ENCODE measurements at places on chromosomes 2 and 18.

GRCh38 chr2:235502336-235502735 lies 8.5 kb downstream of the AGAP1 start:
- no peak for DNase-seq

DNA sequence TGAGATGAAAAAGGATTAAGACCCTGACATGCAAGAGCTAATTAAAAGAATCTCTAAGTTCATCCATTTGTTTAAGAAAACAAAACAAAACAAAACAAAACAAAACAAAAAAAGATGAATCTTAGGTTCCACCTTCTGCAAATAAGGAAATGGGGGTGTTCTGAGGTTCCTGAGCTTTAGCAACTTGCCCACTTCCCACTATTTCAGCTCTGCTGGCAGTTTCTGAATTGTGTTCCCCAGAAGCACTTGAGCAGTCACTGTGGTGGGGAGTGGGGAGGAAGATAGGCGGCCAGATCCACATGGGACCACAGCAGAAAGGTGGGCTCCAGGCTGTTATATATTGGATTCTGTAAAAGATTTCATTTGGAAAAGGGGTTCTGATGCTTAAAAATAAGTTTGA lies 20.3 kb downstream of the INO80C start:
- DNase-seq = no peak

DNA sequence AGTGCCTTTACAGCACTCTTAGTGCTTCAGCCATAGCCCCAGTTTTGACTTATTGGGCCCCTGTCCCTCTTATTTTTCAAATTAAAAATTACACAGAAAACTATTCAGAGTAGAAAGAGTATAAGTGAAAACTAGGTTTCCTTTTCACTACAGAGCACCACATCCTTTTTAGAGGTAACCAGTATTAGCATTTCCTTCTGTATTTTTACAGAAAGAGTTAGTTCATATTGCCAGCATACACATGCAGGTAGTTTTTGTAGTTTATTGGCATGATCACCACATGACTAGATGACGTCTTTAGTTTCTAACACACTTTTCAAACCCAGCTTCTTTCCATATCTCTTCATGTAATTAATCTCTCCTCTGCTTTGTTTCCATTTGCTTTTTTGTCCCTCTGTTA lies 66.4 kb downstream of the UBE2E3 start:
- no peak for DNase-seq

DNA sequence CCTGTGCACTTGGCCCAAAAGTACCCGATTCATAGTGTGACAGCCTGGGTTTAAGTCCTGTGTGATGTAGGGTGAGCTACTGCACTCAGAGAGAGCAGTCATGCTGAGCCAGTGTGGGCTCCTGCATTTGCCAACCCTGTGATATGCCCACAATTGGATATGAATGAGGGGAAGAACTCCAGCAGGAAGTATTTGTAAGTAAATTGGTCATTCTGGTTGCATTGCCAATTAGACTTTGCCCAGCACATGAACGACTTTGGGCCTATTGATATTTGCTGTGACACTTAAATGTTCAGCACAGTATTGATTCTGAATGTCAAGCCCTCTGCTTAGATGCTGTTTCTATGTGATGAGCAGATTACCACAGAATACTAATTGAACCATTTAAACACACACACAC lies 570.9 kb downstream of the PIK3C3 start:
- no peak for DNase-seq

DNA sequence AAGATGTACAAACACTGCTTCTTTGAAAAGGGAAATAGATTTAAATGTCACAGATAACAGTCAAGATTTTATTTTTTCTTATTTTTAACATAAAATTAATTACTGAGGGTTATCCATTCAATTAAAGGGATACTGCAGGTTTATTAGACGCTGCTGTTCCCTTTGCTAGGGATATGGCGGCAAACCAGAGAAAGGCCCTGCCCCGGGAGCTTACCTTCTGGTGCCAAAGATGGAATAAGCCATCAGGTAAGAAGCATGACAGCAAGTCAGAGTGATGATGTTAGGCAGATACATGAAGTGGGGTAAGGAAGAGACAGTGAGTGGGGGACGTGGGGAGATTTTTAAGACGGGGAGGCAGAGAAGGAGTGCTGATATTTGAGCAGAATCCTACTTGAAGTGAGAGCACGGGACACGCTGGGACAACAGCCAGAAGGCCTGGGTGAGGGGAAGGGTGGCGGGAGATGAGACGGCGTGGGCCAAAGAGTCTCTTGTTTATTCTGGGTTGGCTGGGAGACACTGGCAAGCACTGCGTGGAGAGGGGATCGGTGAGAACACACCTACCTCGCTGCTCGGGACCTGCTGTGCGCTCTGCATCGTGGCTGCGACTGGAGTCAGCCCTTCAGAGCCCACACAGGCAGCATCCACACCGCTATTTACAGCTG lies 250.5 kb upstream of the TMEM200C start:
- no peak for DNase-seq

GRCh38 chr2:54524226-54524991 lies 68.3 kb downstream of the SPTBN1 start:
- DNase-seq = no peak

- DNase-seq = no peak
Observed at GRCh38 chr18:7535436-7536205, 31.5 kb upstream of the PTPRM start.

- no peak for DNase-seq
Observed at GRCh38 chr2:91839904-91840868, 3031.0 kb upstream of the TEKT4 start.

Data from activated CD8-positive, alpha-beta memory T cell treated with anti-CD3 and anti-CD28 coated beads for 48 hours (primary cell).